Stimulated activated CD8-positive, alpha-beta memory T cell treated with anti-CD3 and anti-CD28 coated beads, Interleukin-7, amount 100 ng/mL, for 4 hours (primary cell): ENCODE measurements at places on chromosomes 4 and X.

DNA sequence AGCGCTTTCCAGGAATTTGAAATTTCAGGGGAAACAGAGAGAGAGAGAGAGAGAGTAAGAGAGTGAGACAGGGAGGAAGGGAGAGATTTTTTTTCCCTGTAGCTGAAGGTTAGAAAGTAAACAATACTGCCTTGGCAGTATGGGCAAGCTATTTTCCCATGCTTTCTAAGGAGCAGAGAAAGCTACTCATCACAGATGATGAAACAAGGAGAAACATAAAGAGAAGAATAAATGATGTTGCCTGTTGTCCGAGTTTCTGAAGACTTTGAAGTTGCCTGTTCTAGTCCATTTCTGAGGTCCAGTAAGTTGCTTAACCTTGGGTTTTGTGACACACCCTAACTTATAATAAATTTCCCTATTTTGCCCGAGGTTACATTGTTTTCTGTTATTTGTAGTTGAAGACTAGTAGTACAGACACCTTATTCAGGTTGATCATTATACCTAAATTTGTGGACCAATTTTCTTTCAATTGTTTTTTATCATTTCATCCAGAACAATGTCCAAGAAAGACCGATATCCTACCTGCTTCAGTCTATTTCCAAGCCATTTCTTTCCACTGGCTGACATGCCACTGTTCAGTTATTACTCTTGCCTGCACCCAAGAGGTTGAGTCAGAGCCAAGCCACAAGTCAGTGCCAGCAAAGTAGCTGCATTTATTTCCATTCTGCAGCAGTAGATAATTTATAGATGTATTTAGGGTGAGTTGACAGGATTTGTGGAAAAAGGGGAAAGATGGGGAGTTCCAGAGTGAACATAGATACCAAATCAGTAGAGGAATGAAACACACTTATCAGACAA is 49.7 kb upstream of the SLC16A2 start:
- no peak for DNase-seq

DNA sequence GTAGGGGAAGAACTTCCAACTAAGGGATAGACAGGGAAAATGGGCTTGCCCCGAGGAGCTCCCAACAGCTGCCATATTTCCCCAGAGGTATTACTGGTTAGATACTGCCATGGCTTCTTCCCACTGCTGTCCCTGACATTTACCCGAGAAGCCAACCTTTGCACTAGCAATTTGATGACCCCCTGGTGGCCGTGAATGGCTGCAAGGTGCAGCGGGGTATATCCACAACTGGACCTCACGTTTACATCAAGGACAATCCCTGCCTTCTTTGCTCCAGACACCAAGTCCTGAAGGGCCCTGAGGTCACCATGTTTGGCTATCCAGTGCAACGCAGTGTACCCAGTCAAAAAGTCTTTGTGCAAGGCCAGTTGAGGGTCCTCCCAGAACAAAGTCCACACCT is 2.3 kb downstream of the SOWAHB start:
- no peak for DNase-seq

GRCh38 chr4:125828346-125828745 is 513.6 kb downstream of the FAT4 start:
- no peak for DNase-seq

- no peak for DNase-seq
Measured at GRCh38 chr4:139768366-139768765, 102.7 kb downstream of the MGST2 start.

GRCh38 chr4:101348995-101349800 is 1.9 kb upstream of the PPP3CA start:
- DNase-seq: no peak

- no peak for DNase-seq
Measured at GRCh38 chr4:122617597-122618593, 3.0 kb downstream of the IL21 start.

GRCh38 chr4:186953599-186954260 is 230.1 kb upstream of the FAT1 start:
- no peak for DNase-seq

DNA sequence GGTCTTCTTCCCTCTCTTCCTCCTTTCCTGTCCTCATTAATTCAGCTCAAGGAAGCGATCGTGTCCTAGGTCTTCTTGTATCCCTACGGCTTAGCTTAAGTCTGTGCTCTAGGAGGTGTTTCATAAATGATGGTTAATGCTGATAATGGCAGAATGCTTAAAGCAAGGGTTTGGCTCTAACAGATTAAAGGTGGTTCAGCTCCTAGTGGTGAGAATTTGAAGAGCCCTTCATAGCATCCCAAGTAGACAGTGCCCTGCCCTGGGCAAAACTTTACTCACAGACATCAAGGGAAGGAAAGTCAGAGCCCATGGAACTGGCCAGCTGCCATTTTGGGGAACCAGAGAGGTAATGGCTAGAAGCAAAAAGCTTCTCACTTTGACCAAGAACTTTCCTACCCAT is 47.0 kb upstream of the PGRMC1 start:
- no peak for DNase-seq

DNA sequence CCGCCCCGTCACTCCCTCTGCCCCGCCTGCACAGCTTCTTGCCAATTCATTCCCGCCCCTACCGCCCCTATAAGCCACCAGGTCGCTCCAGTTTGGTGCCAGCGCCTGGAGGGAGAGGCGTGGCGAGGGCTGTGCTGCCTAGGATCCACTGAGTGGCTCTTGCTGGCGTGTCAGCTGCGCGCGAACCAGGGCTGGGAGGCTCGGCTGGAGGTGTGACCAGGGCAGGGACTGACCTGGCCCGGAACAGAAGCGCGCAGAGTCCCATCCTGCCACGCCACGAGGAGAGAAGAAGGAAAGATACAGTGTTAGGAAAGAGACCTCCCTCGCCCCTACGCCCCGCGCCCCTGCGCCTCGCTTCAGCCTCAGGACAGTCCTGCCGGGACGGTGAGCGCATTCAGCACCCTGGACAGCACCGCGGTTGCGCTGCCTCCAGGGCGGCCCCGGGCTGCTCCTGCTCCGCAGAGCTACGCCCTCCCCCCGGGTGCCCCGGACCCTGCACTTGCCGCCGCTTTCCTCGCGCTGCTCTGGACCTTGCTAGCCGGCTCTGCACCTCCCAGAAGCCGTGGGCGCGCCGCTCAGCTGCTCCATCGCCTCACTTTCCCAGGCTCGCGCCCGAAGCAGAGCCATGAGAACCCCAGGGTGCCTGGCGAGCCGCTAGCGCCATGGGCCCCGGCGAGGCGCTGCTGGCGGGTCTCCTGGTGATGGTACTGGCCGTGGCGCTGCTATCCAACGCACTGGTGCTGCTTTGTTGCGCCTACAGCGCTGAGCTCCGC is at the start of gene GPR78:
GPR78 (plus strand) TSS at position 72 of the 773 bp plus-strand sequence; CDS start at position 663, 591 bp downstream.
- DNase-seq: no peak

GRCh38 chrX:96394598-96394997 is 290.0 kb upstream of the DIAPH2 start:
- DNase-seq: no peak

GRCh38 chr4:60723796-60724195 is 476.3 kb upstream of the ADGRL3 start:
- no peak for DNase-seq

DNA sequence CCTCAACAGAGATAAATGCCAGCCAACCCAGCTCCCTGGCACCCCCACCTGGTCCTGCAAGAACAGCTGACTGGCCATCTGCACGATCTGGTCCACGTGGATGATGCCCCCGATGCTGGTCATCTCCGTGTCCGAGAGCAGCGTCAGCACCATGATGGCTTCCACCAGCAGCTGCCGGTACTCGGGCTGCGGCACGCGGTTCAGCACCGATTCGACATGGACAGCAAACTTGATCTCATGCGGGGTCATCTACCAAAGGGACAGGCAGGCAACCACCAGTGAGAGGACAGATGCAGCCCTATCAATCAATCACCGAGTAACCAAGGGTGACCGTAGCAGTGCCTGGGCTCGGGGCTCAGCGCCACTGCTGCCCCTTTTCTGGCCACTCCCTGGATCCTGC is 89.8 kb downstream of the PHKA2 start:
- DNase-seq: no peak

DNA sequence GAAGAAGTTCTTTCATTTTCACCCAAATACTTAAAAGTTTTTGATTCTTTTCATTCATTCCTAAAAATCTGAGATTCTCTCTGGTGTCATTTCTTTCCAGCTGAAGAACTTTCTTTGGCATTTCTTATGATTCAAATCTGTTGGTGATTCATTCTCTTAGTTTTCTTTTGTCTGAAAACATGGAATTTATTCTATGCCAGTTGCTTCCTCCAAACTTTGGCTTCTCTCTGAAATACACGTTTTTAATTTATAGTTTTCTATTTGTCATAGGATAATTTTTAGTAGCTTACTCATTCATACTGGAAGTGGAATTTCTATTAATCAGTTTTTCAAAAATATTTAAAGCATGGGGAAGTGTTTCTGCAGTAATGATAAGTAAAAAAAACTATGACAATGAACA is 1012.0 kb downstream of the RPA4 start:
- DNase-seq: no peak

DNA sequence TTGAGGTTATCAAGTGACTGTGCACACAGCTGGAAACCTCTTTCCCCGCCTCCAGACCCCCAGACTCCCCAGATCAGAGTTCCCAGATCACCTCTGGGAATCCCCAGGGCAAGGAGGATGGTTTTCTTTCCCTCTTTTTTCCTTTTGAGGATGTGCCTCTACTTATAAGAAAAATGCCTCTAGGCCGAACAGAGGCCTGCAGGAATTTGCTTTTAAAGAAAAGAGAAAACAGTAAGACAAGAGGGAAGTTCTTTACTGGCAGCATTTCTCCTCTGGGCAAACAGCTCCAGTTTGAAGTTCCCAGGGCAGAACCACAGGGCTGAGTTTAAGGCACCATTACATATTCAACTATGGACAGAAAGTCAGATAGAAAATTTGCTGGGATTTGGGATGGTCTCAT is 837.9 kb upstream of the LCORL start:
- DNase-seq: no peak

- no peak for DNase-seq
Measured at GRCh38 chrX:138886769-138887168, 175.3 kb upstream of the FGF13 start.

GRCh38 chrX:124415115-124415800 is 68.9 kb downstream of the SH2D1A start:
- no peak for DNase-seq

DNA sequence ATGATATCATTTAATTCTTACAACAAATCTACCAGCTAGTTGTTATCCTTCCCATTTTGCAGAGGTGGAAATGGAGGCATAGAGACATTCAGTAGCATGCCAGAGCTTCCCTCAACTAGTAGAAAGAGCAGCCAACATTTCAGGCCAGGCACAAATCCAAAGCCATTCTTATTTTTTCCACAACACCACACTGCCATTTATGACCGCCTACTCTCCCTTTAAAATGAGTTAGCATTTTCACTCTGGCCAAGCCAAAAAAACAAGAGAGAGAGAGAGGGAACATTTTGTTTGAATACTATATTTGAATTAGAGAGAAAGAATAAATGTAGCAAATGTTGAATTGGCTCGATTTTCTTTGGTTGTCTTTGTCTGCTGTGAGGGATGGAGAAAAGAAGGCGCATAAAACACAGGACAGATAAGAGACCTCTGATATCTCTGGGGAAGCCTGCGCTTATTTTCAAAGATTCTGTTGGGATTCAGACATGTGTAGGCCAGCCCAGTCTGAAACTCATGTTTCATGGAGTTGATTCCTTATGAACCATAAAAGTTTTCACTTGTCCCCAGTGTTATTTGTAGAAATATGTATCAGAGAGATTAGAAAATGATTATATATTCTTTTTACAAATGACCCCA is 265.7 kb downstream of the RAB28 start:
- DNase-seq: no peak

DNA sequence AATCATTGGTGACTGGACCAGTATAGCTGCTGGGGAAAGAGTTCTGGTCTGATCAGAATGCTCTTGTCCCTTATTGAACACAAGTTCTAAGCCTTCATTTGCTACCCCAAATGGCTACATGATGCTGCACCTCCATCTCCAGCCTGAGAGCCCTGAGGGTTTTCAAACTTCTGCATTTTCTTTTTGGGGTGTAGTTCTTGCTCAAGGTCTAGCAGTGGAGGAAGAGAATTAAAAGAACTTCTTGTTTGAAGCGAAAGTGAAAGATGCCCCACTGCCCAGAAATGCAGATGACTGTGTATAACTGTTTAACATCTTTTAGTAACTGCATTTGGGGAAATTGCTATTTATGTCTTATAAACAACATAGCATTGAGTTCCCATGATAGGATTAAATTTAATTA is 38.5 kb downstream of the LAMTOR3 start:
- DNase-seq: no peak

GRCh38 chr4:7052923-7053715 is 9.9 kb downstream of the TADA2B start:
- no peak for DNase-seq

- no peak for DNase-seq
Measured at GRCh38 chrX:153209347-153209746, 30.3 kb downstream of the MAGEA1 start.

DNA sequence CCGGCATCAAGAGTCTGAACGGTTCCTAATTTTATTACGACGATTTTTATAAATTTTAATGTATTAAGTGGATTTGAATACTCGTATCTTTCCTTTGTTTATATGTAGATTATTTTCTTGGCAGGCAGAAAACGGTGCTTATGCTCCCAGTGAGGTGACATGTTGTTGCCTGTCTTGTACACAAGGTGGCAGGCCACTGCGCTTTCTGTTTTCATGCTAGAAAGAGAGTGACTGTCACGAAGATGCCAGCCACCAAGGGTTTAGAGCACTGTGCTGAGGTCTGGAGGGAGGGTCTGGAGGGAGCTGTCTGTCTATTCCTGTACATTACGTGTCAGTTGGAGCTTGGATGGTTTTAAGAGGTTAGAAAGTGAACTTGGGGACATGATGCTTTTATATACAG is 87.7 kb downstream of the SHROOM2 start:
- DNase-seq: no peak

- DNase-seq: no peak
Measured at GRCh38 chr4:170581322-170581721, 491.6 kb upstream of the AADAT start.

DNA sequence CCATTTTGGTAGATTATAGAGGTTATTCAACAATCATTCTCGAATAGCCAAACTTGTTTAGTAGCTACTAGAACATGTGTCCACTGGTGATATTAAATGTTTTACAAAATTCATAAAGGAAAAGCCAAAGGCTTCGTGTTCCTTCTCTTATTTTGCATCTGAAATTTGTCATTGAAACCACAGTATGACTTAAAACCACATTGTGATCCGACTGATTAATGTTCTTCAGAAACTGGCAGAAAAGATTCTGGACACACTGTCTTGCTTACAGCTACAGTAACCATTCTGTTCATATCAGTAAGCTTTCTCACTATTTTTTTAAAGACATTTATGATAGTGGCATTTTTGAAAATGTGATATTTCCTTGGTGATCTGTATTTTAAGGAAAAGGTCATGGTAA is 2.6 kb upstream of the SMARCA1 start:
- no peak for DNase-seq

GRCh38 chr4:165785337-165785736 is 87.7 kb upstream of the TLL1 start:
- DNase-seq: no peak

DNA sequence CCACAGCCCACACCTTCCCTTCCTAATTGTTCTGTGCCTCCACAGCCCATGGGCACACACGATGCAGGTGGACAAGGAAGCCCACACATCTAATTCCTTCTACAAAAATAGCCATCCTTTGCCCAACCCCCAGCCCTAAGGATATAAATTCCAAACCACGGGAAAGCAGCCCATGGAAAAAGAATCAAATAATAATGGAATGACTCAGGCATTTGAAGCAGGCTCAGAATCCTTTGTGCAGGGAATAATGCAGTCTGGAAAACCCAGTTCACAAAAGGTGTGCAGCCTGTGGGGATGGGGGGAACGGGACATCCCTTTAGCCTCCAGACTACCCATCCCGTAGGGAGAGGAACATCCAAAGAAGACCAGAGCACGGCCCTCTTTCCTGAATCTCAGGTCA is 342.3 kb upstream of the GALNT7 start:
- no peak for DNase-seq
